ENCODE measurements at places on chromosomes 4 and X.
A peak's percentile ranks its signal among the peaks of the same experiment; 100 is the strongest.

DNA sequence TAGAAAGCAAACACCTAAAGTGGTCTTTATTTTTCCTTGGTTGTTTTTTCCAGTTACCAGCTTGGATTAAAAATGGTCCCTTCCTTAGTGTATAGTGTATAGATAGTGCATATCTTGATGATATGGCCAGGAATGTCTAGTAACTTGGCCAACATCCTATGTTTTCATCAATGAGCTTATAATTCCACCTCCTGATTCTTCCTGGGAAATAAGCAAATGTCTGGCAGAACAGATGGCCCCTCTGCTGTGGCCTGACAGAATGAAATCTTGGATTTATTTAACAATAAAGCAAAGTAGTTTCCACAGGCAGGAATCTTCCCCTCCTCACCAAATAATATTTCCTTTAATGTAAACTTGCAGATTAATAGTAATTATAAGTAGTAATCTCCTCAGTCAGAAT is 6.1 kb downstream of the SCARB2 start:
- peak overlapping the region; percentile 73 for H3K4me3 ChIP-seq
- peak overlapping the region; percentile 92 for H3K27ac ChIP-seq
- no peaks in the 10 kb centered on the region for H3K27me3 ChIP-seq
- H3K4me1 ChIP-seq, result peaks cover 63% of the 10 kb centered on the region
- H3K36me3 ChIP-seq, result no peaks in the 10 kb centered on the region
- no peak for DNase-seq

DNA sequence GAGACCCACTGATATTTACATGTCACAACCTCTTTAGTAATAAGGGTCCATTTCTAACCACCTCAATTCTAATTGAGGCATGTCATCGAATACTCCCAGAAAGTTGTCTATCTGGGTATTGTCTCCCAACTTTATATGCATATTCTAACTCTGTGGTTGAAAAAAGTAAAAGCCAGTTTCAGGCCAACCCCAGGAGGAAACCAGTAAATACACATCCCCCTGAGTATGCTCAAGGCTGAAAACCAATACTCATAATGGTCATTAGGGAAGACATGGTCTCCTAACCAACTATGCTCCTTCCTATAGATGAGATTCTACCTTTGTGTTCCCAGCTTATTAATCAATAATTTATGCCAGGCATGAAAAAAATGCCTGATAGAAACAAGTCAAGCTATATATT is 96.6 kb downstream of the SH3KBP1 start:
- no peaks in the 10 kb centered on the region for H3K27me3 ChIP-seq
- no peaks in the 10 kb centered on the region for H3K36me3 ChIP-seq
- DNase-seq, result no peak
- peak overlapping the region; percentile 55 for H3K4me3 ChIP-seq
- peaks cover 26% of the 10 kb centered on the region for H3K4me1 ChIP-seq
- peak overlapping the region; percentile 67 for H3K27ac ChIP-seq

- no peaks in the 10 kb centered on the region for H3K27me3 ChIP-seq
- no peak overlapping the region for H3K27ac ChIP-seq
- H3K4me1 ChIP-seq, result peaks cover 5% of the 10 kb centered on the region
- no peaks in the 10 kb centered on the region for H3K36me3 ChIP-seq
- DNase-seq, result peak; percentile 61
These were observed 5.3 kb upstream of the IDS start for GRCh38 chrX:149510386-149510785.

DNA sequence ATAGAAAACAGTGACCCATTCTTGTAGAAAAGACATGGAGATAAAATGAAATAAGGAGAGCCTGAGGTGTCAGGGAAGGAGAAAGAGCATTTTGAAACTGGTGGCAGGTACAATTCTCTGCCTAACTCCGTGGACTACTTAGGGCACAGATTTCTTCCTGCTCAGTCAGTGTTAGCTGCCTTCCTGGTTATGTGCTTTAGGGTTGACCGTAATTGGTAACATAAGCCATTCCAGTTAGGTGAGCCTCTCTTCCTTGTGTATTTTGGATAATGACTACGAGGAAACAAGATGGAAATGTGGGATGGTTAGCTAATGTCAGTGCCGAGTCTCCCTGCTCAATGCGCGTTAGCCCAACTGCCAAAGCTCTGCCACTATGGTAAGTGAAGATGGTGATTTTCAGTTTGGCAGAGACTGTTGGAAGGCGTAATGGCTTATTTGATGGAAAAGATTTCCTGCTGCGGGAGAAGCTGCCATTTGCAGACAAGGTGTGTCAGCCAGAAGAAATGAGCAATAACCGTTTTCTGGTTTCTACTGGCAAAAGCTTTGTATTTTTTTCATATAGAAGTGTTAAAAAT is 174.1 kb downstream of the CBR4 start:
- no peak for DNase-seq
- no peak overlapping the region for H3K4me3 ChIP-seq
- no peaks in the 10 kb centered on the region for H3K36me3 ChIP-seq

GRCh38 chr4:64250488-64250887 is 158.8 kb downstream of the TECRL start:
- no peaks in the 10 kb centered on the region for H3K36me3 ChIP-seq
- H3K4me1 ChIP-seq, result no peaks in the 10 kb centered on the region
- H3K27me3 ChIP-seq, result no peaks in the 10 kb centered on the region
- H3K27ac ChIP-seq, result no peak overlapping the region
- no peak overlapping the region for H3K4me3 ChIP-seq
- no peak for DNase-seq

DNA sequence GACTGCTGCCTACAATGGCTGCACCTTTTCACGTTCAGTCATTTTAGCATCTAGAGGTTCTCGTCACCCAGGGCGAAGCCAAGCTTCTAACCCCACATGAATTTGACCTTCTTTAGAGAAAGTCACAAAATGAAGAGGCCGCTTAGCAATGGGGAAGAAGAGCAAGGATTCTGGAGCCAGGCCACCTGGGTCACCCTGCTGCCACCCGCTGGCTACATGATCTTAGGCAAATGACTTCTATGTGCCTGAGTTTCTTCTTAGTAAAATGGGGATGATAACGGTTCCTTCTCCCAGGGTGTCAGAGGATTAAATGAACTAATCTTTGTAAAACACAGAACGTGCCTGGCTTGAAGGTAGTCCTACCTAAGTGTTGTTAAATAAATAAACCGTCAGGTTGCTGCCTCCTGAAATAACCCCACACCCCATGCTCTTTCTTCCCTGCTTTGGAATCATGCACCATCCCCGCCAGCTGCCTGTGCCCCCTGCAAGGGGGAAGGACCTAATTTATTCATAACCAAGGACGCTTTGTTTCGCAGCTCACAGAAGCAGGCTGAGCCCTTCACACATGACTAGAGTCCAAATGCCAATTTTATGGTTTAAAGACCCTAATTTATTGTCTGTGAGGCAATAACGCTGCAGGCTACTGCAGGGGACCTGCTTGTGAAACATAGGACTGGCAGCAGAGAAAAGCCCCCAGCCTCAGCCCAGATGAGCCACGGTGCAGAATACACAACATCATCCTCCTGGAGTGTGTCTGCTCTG is 28.6 kb upstream of the NSG1 start:
- H3K4me3 ChIP-seq, result no peak overlapping the region
- H3K27me3 ChIP-seq, result peaks cover 56% of the 10 kb centered on the region
- no peak overlapping the region for H3K27ac ChIP-seq
- no peaks in the 10 kb centered on the region for H3K4me1 ChIP-seq
- no peak for DNase-seq
- H3K36me3 ChIP-seq, result no peaks in the 10 kb centered on the region

DNA sequence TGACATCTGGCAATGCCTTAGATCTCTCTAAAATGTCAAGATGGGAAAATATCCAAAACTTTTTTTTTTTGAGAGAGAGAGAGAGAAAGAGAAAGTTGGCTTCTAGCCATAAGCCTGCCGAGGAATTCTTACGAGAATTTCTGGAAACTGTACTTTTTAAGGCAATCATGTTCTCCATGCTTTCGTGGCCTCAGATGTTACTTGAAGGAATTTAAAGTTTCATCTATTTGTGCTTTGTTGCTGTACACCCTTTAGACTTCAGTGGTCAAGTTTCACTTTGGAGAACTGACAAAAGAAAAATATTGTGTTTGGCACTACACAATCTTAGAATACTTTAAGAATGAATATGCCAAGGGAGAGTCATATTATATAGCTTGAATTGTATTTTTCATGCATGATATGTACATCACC is 53.9 kb downstream of the FAT4 start:
- peaks cover 13% of the 10 kb centered on the region for H3K4me1 ChIP-seq
- H3K36me3 ChIP-seq, result no peaks in the 10 kb centered on the region
- H3K27ac ChIP-seq, result peak overlapping the region; percentile 77
- peak; percentile 72 for DNase-seq
- no peaks in the 10 kb centered on the region for H3K27me3 ChIP-seq

DNA sequence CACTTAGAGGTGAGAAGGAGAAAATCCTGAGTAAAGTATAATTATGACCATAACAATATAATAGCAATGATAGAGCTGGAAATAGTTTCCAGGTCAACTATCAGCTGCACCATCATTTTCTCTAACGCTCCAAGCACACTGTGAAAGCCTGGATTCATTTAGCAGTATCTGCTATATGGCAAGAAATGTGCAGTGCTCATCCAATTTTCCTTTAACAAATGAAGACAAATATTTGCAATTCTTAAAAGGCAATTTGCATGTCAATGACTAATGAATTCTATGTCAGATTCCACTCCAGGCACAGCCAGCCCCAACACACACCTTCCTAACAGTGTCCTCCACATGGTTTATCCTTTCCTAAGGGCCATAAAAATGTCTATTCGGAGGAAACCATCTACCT is 12.7 kb downstream of the PRSS12 start:
- H3K4me1 ChIP-seq, result peaks cover 31% of the 10 kb centered on the region
- H3K4me3 ChIP-seq, result no peak overlapping the region
- H3K36me3 ChIP-seq, result no peaks in the 10 kb centered on the region
- peak; percentile 24 for DNase-seq
- H3K27ac ChIP-seq, result peak overlapping the region; percentile 80

Data from GM23248 (cell line).